ENCODE measurements at places on chromosomes 11 and 22.

GRCh38 chr11:70358753-70359152, 39.6 kb upstream of the CTTN start:
- no peak for DNase-seq

DNA sequence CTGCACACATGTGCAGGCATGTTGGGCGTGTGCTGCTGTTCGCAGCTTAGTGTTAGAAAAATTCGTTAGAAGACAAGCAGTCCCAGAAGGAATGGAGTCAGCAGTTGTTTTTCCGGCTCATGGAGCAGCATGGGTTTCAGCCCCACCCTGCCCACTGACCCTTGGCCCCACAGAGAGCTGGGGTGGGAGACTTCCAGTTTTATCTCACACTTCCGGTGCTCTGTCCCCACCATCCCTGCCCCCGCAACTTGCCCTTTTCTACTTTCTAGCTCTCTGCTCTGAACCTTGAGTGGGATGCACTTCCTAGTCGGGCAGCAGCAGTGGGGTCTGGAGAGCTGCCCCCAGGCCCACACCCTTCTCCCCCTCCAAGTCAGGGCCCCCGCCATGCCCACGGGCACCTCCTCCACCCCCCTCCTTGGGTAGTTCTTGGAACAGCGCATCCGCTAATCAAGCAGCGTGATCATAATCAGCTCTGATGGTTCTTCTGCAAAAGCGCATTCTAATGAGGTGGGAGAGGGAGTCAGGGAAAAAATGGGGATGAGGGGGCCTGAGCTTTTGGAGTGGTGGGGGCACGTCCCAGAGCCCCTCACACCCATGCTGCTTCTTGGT, 184.4 kb downstream of the CEP164 start:
- peak; percentile 55 for DNase-seq

- no peak for DNase-seq
Observed at GRCh38 chr11:11119917-11120316, 233.1 kb downstream of the CSNK2A3 start.

- DNase-seq = peak; percentile 80
Observed at GRCh38 chr22:44735518-44736428, 16.6 kb upstream of the ARHGAP8 start.

DNA sequence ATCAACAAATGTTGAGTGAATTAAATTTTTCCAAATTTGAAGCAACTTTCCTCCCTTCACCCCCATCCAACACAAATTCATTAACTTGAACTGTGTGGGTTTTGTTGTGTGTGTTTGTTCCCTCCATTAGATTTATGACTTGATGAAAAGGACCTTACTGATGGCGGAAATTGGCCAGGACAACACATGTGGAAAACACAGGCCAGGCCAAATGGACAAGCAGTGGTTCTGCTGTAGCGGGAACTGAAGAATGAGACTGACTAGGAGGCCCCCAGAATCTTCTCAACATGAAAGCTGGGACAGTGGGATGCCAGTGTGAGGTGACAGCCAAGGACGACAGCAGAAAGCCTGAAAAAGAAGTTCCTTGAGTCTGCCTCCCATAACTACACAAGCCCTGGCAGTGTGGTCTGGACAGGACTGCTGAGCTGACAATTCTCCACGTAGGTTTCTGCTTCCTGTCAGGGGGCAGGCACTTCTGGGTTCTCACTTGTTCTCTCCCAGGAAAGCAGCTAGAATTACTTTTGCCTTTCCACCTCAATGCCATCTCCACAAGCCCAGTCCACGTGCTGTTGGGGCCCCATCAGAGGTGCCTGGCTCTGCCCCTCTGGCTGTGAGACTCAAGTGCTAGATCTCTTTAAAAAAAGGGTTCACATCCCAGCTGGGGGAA, 94.3 kb downstream of the ETS1 start:
- DNase-seq = no peak

DNA sequence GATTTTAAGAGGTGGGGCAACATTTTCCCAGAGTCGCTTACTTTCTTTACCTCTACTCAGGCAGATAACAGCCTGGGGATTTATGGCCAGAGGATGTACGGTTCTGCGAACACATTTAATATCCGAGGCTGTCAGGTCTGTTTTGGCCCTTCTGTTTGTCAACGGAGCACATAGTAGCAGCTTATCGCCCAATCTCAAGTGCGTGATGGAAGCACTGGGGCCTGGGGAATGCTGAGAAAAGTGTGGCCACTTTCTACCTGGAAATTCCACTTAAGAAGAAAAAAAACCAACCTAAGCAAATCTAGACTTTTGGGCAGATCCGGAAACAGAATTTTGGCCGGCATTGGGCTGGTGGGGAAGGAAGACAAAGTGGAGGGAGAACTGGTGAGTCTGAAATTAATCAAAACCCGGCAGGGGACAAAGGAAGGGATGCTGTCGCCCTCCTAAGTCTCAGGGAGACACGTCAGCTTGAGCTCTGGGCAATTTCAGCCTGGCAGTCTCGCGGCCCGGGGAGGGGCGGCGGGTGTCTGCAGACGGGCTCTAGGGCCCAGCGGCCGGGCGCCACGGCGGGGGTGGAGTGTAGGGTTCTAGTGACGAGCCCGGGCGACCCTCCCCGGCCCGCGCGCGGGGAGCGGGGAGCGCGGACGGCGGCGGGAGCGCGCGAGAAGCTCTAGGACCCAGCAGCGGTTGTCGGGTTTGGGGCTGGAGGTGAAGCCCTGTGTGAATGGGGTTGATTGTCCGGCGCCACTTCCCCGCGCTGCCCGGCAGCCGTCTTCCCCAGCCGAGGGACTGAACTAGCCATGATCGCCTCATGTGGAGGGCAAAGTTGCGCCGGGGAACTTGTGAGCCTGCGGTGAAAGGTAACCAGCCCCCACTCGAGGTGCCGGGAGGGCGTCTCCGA, at the start of gene AMOTL1:
Gene AMOTL1 (plus strand): TSS at position 656 of the 901 bp plus-strand sequence. CDS start 156 bp downstream, at position 812.
- no peak for DNase-seq

DNA sequence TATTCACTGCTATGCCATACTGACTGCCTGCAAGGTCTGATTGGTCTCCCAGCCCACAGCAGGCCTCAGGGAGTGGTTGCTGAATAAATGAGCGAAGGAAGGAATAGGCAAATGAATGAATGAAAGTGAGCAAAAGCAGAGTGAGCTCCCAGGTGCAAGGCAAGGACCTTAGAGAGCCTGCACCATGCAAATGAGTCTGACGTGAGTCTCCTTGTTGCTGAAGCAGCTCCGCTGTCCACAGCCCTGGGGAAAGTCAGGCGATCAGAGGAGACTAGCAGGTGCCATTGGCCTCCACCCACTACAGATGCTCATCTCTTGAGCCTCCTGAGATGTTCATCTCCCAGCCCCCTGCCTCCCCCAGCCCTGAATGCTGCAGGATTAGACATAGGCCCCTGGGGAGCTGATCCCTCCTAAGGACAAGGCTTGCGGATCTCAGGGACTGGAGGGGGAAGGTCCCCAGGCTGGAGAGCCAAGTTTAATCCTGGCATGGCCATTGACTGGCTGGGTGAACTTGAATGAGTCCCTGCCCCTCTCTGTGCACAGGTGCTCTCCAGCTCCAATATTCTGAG, 22.1 kb downstream of the GDPD5 start:
- DNase-seq = no peak

- no peak for DNase-seq
Observed at GRCh38 chr22:49008682-49009235, 818.9 kb downstream of the BRD1 start.

- DNase-seq = no peak
Observed at GRCh38 chr11:5467527-5467926, 18.4 kb downstream of the OR51I2 start.

- no peak for DNase-seq
Observed at GRCh38 chr22:45775569-45776312, 104.1 kb downstream of the ATXN10 start.

DNA sequence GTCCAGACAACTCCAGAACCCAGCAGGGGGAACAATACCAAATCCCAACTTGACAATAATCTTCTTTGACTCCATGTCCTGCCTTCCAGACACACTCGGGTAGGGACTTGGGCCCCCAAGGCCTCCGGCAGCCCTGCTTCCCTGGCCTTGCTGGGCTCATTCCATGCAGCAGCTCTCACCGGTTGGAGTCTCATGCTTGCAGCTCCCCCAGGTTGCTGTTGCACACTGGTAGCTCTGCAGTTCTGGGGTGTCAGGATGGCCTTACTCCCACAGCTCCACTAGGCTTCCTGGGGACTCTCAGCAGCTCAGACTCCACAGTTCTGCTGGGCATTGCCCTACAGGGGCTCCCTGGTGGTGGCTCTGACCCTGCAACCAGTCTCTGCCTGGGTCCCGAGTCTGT, 42.8 kb downstream of the ST3GAL4 start:
- no peak for DNase-seq

GRCh38 chr11:127056338-127056971, 55.9 kb upstream of the KIRREL3 start:
- DNase-seq = no peak

- no peak for DNase-seq
Observed at GRCh38 chr11:66015936-66016792, 4.4 kb downstream of the CST6 start.

- DNase-seq = no peak
Observed at GRCh38 chr11:41053894-41054293, 405.6 kb downstream of the LRRC4C start.

- no peak for DNase-seq
Observed at GRCh38 chr22:43843783-43844530, 18.4 kb downstream of the SULT4A1 start.

GRCh38 chr11:12060385-12060985, 49.9 kb upstream of the MICAL2 start:
- DNase-seq = no peak
